CD4-positive, alpha-beta memory T cell (primary cell): ENCODE measurements at places on chromosomes 5 and 9. TPM values are rescaled to one million over a fixed set of nuclear protein-coding genes. Genes with fewer than 3 reads are reported as not detected.

The GARIN3 gene
- not detected for total RNA-seq

The PCDHB4 gene
- not detected for total RNA-seq

GRCh38 chr5:40775846-40776657 is 20.3 kb upstream of the TTC33 start:
- DNase-seq = no peak

The OR2K2 gene
- not detected for total RNA-seq

DNA sequence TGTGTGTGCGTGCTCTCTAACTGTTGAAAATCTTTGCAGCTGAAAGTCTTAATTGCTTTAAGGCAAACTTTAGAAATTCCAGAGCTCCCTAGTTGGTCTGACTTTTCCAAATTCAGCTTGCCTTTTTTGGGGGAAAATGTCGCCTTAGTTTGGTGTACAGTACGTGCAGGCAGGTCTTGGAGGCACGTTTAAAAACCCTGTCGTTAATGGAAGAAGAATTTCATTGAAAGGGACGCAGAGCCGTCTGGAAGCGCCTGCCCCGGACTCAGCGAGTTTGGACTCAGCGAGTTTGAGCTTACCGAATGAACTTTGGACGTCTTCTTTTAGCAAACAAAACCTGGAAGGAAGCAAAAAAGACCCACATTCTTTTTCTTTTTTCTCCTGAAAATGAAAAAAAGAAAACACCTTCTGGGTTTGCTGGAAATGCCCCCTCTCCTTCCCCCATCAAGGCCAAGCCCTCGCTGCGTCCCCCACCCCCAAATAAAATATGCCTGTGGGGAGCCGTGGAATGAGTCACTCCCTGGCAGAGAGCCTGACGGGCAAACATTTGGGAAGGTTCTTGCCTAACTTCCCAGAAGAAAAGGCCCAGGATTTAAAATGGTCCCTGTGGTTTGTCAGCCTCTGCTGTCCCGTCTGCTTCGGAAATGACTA is 1.5 kb downstream of the NEK6 start:
- DNase-seq = no peak

The TARS1 gene
- total RNA-seq = 111 TPM

The SAXO1 gene
- total RNA-seq = 1.0 TPM

GRCh38 chr5:158451993-158452672 is 593.2 kb upstream of the CLINT1 start:
- DNase-seq = no peak

The RBM27 gene
- total RNA-seq = 25.7 TPM

DNA sequence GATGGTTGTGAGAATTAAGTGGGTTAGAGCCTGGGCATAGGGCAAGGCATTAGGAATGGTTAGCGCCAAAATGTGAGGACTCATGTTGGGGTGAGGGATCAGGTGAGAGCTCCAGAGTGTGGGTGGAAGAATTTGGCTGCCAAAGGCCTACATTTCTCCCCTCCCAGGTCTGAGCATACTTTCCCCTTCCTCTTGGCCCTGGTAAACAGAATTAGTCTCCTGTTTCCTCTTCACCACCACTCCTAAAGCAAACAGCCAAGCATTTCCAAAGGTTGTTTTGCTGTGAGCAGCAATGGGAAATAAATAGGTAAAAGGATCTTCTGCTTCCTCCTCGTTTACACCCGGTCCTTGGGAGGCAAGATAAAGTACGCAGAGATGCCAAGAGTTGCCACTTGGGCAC is 132.5 kb downstream of the ZSWIM6 start:
- DNase-seq = no peak

- DNase-seq = no peak
These were observed 54.5 kb upstream of the TAF11L2 start for GRCh38 chr5:17443333-17444130.

The FAM81B gene
- not detected for total RNA-seq

- no peak for DNase-seq
These were observed 92.7 kb downstream of the GIN1 start for GRCh38 chr5:103027267-103027666.

GRCh38 chr5:1332461-1333001 is 12.4 kb downstream of the CLPTM1L start:
- no peak for DNase-seq

DNA sequence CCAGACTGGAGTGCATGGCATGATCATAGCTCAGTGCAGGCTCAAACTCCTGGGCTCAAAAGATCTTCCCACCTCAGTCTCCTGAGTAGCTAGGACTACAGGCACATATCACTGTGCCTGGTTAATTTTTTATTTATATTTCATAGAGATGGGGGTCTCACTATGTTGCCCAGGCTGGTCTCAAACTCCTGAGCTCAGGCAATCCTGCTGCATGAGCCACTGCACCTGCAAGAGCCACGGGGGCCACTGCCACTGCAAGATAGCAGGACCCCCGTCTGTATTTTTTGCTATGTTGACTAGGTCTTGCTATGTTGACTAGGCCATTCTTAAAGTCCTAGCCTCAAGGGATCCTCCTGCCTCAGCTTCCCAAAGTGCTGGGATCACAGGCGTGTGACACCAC is 6.5 kb downstream of the CYSTM1 start:
- no peak for DNase-seq
